Activated naive CD4-positive, alpha-beta T cell treated with anti-CD3 and anti-CD28 coated beads for 36 hours (primary cell): ENCODE measurements at places on chromosomes 13 and 19. TPM values are rescaled to one million over a fixed set of nuclear protein-coding genes. Genes with fewer than 3 reads are reported as not detected.

The SHC2 gene
- total RNA-seq, result not detected

The FGF9 gene
- total RNA-seq, result not detected

- no peak for DNase-seq
Measured at GRCh38 chr13:73075954-73076353, 17.1 kb downstream of the KLF5 start.

DNA sequence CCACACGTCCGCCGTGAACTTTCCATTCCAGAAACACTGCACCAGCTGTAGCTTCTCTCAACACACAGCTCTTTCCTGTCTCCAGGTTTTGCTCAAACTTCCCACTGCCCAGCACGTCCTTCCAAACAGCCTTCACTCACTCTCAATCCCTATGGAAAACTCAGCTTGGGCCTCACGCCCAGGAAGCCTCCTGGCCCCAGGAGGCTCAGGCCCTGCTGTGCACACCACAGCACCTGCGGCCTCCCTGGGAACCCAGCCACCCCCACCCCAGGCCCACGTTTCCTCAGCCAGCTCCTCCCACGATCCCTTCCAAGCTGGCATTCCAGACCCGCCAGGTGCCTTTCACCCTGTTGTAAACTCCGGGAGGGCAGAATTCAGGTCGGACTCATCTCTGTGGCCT is 35.2 kb downstream of the C13orf46 start:
- DNase-seq, result no peak

GRCh38 chr13:50850445-50850844 is 7.0 kb upstream of the DLEU7 start:
- no peak for DNase-seq

GRCh38 chr19:5913739-5914357 is at the start of gene CAPS:
Gene CAPS, plus strand, starts transcription at chr19:5914254. Its CDS starts 153 bp downstream, at chr19:5914407.
- no peak for DNase-seq

The NLRP7 gene
- not detected for total RNA-seq

DNA sequence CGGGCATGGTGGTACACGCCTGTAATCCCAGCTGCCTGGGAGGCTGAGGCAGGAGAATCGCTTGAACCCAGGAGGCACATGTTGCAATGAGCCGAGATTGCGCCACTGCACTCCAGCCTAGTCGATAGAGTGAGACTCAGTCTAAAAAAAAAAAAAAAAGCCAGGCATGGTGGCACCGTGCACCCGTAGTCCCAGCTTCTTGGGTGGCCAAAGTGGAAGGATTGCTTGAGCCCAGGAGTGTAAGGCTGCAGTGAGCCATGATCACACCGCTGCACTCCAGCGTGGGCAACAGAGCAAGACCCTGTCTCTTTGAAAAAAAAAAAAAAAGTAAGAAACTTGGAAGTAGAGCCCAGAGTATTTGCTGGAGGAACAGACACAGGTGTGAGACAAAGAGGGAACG is 27.7 kb downstream of the CCDC8 start:
- DNase-seq, result no peak

DNA sequence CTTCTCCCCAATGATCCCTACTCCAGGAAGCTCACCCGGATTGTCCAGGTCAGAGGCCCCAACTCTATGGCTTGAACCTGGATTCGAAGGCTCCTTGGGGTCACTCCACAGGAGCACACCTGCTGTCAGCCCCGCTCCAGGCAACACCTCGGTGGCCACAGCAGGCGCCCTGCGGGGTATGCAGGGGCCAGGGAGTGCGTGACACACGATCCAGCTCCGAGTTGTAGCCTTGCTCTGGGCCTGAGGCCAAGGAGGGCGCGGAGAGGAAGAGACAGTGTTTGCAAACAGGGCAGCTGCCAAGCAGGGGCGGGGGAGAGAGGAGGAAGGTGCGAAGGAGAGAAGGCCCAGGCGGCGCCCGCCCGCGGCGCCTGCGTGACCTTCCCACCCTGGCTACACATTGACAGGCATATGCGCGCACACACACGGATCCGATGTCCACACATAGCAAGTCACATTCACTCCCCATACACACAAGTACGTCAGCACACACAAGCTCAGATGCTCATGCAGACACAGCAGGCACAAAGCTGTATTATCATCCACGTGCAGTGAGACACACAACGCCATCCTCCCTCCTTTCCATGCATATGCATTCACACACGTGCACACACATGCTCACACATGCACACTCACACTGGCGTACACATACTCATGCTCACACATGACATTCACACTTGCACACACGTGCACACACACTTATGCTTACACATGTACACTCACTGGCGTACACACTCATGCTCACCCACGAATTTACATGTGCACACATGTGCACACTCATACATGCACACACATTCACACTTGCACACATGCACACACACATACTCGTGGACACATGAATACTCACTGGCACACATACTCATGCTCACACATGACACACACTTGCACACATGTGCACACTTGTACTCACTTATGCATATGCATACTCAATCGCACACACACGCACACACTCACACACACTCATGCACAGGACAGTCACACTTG is 10.4 kb downstream of the SBK2 start:
- DNase-seq, result no peak

GRCh38 chr13:98751367-98751782 is 1.1 kb downstream of the SLC15A1 start:
- DNase-seq, result no peak

DNA sequence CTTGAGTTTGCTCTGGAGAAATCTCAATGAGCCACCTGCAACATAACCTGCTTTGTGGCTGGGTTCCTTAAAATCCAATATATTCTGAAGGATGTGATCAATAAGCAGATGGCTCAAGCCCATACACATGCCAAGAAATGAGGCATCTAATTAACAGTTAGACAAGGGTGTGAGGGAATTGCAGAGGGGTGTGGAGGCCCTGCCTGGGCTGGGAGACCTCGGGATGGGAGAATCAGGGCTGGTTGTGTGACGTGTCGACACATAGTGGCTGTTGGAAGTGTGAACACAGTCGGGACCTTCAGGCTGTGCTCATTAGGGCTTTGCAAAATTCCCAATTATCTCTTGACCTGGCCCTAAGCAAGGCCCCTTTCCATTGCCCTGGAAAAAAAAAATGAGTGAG is 362.0 kb upstream of the TMTC4 start:
- DNase-seq, result no peak

- DNase-seq, result no peak
Measured at GRCh38 chr13:28046981-28047380, 53.4 kb downstream of the FLT3 start.

DNA sequence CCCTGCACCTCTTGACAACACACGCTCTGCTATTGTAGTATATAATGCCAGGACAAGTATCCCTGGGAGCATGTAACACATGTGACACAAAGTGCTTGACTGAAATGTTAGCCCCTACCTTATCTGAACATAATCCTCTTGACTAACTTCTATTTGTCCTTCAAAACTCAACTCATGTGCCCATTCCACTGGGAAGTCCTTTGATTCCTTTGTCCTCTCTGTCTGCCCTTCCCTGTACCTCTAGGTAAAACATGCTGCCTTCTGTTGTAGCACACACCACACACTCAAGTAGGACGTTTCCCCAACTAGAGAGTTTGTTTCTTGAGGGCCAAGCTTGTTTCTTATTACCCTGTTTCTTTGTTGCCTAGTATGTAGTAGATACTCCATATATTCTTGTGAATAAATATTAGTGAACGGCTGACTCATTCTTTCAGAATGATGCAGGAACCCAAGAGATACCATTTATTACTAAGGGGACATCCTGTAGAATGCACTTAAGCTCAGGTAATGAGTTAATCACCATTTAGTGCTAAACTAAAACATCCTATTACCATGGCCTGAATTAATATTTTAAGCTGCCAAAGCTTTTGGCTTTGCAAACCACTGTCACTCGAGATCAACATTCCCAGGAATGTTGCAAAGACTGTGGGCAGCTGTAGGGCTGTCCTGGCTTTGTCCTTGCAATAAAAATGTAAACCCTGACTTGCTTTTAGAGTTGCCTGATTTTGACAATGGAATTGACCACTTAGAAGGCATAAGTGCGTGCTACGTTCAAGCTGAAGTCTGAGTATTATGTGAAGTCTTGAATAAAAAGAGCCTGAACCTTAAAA is 313.4 kb downstream of the COG6 start:
- no peak for DNase-seq

DNA sequence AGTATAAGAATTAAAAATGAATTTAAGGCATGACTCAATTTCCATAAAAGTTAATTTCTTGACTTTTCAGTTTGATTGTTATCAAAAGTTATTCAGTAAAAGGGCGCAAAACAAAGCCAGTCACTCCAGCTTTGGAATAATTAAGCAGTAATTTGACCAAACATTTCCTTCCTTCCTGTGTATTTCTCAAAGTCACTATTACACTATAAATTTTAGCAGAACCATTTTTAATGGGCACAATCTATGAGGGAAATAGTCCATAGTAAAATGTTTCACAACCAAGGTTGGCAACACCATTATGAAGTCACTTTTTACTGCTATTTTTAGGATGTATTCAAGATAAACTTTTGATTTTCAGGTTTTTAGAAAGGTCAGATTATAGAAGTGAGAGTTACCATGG is 91.0 kb downstream of the DACH1 start:
- no peak for DNase-seq

- DNase-seq, result peak; percentile 77
Measured at GRCh38 chr19:4730740-4731171, 7.1 kb upstream of the DPP9 start.
